Stimulated activated CD4-positive, alpha-beta T cell treated with anti-CD3 and anti-CD28 coated beads, Interleukin-12 subunit alpha, Interleukin-12 subunit beta, amount 100 ng/mL, for 24 hours (primary cell): ENCODE measurements at places on chromosomes 16 and 17.

DNA sequence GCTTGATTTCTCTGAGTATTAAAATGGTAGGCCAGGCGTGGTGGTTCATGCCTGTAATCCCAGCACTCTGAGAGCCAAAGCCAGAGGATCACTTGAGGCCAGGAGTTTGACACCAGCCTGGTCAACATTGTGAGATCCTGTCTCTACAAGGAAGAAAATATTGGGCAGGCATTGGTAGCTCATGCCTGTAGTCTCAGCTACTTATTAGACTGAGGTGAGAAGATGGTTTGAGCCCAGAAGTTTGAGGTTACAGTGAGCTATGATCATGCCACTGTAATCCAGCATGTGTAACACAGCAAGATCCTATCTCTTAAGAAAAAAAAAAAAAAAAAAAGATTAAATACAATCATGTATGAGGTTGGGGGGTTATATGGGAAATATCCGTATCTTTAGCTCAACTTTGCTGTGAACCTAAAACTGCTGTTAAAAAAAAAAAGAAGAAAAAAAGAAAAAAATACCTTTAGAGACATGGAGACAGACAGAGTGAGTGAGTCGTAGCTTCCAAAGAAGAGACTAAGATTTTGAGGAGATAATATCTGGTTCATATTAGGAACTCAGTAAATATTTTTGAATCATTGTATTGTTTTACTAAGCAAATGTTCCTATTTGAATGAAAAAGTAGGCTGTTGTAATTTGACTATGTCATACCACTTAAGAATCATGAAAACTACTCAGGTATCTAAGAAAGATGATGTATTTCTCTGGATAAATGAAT is 325.7 kb upstream of the TBX2 start:
- no peak for DNase-seq

DNA sequence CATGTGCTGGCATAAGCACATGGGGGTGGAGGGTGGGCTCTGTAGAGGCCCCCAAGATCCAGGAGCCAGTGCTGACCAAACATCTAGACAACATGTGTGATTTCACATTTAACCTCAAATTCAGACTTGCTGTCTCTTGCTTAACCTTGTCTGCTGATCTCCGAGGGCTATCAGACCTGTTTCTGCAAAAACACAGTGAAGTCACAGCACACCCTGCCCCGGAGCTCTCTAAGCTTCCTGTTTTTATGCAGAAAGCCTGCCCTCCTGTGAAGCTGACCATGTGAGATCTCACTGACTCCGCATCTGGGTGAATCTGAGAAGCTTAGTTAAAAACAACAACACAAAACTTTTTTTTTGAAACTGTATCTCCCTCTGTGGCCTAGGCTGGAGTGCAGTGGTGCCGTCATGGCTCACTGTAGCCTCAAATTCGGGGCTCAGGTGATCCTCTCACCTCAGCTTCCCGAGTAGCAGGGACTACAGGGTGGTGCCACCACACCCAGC is 6.6 kb upstream of the DPEP2 start:
- DNase-seq, result no peak

GRCh38 chr16:76118344-76118743 is 158.9 kb upstream of the CNTNAP4 start:
- no peak for DNase-seq

DNA sequence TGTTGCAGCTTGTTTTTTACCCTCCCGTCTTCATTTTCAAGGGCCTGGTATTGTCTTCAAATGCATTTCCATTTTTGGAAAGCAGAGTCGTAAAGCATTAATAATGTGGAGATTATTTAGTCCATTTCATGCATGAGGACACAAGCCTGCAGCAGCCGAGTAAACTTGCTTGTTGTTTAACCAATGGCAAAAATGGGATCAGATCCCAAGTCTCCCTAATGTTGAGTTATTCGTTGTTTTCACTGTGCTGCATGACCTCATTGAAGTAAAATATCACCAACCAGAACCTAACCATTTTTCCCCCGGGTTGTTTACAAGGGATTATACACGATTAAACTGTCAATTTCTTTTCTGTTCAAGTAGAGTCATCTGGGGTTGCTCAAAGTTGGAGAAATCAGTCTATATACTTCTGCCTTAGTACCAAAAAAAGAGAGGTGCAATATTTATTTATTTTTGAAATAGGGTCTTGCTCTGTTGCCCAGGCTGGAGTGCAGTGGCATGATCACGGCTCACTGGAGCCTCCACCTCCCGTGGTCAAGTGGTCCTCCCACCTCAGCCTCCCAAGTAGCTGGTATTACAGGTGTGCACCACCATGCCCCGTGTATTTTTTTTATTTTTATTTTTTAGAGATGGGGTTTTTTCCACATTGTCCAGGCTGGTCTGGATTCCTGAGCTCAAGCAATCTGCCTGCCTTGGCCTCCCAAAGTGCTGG is 12.4 kb downstream of the AMZ2 start:
- DNase-seq, result no peak

DNA sequence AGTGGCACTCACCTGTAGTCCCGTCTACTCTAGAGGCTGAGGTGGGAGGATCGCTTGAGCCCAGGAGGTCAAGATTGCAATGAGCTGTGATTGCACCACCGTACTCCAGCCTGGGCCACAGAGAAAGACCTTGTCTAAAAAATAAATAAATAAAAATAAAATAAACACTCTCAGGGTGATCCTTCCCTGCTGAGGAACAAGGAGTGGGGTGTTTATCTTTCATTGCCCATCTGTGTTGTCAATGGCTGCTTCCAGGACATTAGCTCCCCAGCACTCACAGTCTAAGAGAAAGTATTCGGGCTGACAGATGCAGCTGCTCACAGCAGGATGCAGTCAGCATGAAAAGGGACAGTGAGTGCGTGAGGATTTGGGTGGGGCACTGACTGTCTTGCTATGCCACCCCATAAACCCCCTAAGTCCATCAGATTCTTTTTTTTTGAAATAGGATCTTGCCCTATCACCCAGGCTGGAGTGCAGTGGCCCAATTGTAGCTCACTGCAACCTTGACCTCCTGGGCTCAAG is 31.3 kb upstream of the RBBP6 start:
- no peak for DNase-seq

GRCh38 chr16:4683255-4684057 is 9.9 kb upstream of the NUDT16L1 start:
- DNase-seq, result no peak

DNA sequence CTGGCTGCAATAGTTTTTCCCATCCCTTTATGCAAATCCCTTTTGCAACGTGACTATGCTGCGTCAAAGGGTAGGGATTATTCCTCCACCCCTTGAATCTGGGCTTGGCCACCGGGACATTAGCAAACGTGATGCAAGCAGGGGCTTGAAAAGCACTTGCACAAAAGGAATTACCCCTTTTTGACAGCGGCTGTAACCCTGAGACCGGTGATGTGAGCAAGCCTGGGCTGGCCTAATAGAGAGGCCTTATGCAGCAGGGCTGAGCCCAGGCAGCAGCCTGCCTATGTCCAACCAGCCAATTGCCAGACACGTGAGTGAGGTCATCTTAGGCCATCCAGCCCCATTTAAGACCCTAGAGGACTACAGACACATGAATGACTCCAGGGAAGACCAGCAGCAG is 30.4 kb upstream of the PAFAH1B1 start:
- no peak for DNase-seq

DNA sequence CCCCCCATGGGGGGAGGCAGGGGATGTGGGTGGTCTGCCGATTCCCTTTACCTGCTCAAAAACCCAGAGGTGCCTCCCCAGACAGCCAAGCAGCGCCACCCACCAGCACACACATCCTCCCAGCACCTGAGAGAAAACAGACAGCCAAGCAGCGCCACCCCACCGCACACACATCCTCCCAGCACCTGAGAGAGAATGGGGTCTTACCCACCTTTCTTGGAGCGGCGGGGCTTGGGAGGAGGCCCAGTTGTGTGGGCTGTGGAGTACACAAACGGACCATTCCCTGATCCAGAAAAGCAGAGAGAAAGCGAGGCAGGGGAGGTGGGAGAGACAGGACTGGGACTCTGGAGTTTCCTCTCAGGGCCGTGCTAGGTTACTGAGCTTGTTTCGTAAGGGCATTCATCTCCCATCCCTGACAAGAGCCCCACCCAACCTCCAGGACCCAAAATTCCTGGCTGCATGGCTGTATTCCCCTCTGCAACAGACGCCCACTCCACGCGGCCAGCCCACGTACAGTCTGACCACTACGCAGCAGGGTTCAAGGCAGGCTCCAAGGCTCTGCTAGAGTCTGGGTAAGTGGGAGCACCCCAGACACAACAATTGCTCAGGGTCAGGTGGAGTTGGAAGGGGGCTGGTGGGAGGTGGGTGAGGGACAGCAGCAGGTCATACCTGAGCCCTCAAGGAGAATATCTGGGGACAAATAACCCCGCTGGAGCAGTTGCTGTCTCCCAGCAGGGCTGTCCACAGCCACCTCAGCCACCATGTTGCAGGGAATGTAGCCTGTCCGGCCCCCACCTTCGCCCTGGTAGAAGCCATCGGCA is 22.3 kb downstream of the TSPOAP1 start:
- no peak for DNase-seq

- no peak for DNase-seq
Observed at GRCh38 chr17:76887802-76888201, 19.6 kb downstream of the MGAT5B start.

GRCh38 chr17:33302394-33302793 is 9.3 kb upstream of the ASIC2 start:
- DNase-seq, result no peak

- DNase-seq, result no peak
Observed at GRCh38 chr17:58510075-58510474, 4.4 kb downstream of the MTMR4 start.

- no peak for DNase-seq
Observed at GRCh38 chr16:56426585-56426984, 1.2 kb upstream of the AMFR start.

DNA sequence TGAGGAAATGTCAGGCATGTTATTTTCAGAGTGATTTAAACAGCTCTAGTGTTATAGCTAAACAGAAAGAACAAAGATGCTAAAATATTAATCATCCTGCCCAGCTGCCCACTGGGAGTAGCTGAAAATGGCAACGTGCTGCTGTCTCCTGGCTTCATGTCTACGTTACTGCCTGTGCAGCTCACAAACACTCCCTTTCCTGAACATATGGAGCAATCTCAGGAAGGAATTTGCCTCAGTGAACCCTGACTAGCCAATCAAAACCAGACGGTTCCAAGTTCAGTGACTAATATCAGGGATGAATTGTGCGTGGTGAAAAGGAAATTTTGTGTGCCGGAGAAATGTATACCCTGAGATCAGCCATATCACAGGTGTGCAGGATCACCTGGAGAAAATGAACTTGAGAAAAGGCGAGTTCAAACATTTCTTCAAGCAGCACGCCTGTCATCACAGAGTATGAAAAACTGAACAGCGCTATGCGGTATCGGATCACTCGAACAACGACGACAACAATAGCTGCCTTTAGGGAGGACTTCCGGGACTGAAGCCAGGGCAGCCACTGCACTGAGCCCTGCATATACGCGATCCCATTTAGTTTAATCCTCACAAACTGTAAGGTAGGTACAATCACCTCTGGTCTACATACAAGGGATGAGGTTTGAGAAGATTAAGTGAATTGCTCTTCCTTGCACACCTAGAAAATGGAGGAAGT is 110.3 kb downstream of the STX8 start:
- no peak for DNase-seq

DNA sequence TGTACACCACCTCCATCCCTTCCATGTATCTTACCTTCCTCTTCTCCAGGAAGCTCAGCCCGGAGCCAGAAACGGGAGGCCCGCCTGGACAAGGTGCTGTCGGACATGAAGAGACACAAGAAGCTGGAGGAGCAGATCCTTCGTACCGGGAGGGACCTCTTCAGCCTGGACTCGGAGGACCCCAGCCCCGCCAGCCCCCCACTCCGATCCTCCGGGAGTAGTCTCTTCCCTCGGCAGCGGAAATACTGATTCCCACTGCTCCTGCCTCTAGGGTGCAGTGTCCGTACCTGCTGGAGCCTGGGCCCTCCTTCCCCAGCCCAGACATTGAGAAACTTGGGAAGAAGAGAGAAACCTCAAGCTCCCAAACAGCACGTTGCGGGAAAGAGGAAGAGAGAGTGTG is 756 bp upstream of the MVP start:
- DNase-seq, result no peak

DNA sequence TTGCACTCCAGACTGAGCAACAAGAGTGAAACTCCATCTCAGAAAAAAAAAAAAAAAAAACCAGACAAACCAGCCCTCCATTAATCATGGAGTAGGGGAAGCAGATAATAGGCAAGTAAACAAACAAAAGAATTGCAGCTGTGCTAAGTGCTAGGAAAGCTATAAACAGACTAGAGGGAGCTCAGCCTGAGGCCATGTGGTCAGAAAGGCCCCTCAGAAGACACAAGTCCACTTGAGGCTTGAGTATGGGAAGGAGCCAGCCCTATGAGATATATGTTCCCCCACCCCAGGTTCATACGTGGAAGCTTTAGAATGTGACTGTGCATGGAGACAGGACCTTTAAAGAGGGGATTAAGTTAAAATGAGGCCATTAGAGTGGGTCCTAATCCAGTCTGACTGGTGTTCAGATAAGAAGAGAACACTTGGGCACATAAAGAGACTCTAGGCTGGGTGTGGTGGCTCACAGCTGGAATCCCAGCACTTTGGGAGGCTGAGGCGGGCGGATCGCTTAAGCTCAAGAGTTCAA is 132.6 kb upstream of the NOL11 start:
- DNase-seq, result no peak

DNA sequence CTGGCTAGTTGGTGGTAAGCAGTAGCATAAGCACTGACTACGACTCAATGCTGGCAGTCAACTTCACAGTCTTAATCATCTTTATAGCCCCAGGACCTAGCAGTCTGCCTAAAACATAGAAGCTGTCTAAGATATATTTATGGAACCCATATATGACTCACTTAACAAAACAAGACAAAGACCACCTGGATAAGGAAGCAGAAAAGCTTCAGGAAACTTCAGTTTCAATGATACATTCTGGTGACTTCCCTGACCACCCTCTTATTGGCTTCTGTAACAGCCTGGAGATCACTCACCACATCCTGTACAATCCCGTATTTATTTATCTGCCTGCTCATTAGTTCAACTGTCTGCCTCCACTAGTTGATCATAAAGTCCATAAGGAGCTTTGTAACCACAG is 95.5 kb downstream of the PMP22 start:
- DNase-seq, result no peak

DNA sequence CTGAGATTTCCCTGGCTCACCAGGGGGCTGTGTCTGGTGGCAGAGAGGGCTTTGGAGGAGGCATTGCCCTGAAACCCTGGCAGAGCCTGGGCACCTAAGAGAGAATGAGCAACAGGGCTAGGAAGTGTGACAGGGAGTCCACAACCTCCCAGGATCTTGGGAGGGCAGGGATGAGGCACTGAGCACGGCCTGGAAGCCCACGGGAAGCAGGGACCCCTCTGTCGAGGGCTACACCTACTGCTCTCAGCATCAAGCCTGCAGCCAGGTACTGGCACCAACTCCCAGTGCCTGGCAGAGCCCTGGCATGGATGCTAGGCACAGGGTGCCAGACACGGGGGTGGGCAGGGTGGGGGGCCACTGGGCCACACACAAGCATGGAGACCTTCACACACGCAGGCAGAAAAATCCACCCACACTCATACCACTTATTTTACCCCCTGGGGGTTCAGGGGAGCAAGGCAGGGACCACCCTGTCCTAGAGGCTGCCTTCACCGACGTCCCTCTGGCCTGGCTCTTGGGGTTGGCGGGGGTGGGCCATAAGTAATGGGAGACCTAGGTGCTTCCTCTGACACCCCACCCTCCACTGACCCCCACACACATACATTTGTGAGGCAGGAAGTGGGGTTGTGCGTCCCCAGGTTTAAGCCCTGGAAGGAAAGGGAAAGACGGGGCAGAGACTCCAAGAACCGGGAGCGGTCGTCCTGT is 970 bp upstream of the HSD11B2 start:
- DNase-seq, result no peak
